NCI-H1930 (cell line): ENCODE measurements at places on chromosomes 3 and 15.
A peak's percentile ranks its signal among the peaks of the same experiment; 100 is the strongest.

- DNase-seq, result no peak
Measured at GRCh38 chr3:110381992-110382391, 689.6 kb upstream of the NECTIN3 start.

DNA sequence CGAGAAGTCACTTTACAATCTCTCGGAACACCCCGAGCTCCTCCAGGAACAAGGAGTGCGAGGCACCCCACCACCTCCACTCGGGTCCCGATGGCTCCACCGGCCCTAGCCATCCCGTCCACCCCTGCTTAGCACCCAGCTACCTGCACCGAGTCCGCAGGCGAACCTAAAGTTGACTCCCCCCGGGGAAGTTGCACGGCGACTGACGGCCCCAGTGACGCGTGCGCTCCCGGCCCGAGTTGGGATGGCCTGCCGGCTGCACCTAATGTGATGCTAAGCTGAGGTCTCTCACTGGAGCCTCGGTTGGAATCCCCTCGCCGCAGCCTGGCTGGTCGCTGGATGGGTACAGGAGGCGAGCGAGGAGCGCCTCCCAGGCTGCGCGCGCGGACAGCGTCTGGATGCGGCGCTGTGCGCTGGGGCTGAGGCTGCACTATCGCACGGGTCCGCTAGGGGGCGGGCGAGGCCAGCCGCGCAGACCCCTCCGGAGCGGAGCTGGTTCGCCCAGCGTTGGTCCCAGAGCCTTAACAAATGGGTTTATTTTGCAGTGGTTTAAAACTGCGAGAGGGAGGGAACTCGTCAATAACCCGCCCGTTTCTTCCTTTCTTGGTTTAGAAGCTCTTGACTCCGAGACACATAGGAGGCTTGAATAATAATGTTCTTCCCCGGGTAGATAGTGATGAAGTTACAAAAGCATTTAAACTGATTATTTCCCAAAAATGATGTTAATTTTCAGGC, at the start of gene OXTR:
OXTR (minus strand) TSS at position 526 of the 735 bp plus-strand sequence. CDS start 1,426 bp downstream, outside the sequence.
- DNase-seq, result peak; percentile 45

DNA sequence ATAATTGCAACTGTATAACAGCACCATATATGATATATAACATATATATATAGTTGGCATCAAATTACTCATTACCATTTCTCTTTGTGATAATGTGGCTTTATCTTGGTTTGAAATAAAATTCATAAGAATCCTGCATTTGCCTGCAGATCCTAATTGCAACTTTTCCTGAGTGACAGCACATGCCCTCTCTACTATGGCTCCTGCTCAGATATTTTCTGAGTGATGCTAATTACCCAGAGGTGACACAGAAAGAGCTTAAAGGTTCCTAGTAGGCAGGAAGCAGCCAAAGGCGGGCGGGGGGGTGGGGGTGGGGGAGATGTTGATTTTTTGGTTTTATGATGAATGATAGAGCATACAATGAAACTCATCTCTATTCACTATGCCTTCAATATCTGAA, 370.6 kb downstream of the MFSD1 start:
- no peak for DNase-seq

- DNase-seq, result no peak
Measured at GRCh38 chr3:158701420-158702065, 29.1 kb upstream of the LXN start.

DNA sequence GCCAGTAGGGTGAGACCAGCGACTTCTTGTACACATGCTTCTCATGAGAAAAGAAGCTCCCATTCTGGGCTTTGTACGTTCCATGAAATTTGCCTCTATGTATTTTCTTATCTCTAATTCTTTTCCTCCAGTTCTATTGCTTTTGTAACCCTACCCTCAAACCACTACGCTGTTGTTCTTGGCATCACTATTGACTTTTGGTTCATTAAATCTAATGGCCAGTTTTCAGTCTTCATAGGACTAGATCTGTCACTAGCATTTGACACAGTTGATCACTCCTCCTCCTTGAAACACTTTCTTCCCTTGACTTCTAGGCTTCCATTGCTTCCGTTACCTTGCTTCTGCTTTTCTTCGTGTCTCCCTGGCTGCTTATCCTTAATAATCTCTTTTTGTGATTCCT, 121.7 kb upstream of the GOLGA6L4 start:
- no peak for DNase-seq

GRCh38 chr3:14303336-14304100, 98.9 kb upstream of the SLC6A6 start:
- no peak for DNase-seq

GRCh38 chr15:20344601-20345400, 196.8 kb downstream of the GOLGA6L6 start:
- no peak for DNase-seq

DNA sequence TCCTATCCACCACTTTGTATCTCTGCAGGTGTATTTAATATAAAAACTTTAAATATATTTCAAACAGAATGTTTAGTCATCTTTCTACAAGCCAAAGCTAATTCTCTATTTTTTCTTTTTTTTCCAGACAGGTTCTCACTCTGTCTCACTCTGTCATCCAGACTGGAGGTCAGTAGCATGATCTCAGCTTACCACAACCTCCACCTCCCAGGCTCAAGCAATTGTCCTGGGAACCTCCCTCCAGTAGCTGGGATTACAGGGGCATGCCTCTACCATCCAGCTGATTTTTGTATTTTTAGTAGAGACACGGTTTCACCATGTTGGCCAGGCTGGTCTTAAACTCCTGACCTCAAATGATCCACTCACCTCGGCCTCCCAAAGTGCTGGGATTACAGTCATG, 202.6 kb downstream of the VGLL3 start:
- DNase-seq, result no peak

GRCh38 chr15:45084163-45084562, 29.8 kb downstream of the DUOX2 start:
- no peak for DNase-seq

DNA sequence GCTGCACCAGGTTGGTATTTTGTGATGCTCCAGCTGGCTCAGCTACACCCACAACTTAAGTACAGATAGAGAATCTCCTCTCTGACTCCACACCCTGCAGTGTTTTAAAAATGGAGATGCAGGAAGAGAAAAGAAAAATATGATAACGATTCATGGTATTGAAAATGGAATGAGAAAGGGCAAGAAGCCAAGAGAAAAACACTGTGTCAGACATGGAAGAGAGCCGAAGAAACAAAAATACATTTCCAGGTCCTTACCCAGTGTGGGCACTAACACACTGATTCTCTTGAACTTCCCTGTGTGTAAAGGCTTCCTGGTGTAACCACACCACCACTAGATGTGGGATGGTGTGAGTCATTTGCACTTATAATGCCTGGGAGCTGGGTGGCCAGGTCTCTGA, 93.1 kb downstream of the GMPS start:
- DNase-seq, result no peak

- no peak for DNase-seq
Measured at GRCh38 chr15:40959331-40960141, 6.3 kb downstream of the CHAC1 start.

DNA sequence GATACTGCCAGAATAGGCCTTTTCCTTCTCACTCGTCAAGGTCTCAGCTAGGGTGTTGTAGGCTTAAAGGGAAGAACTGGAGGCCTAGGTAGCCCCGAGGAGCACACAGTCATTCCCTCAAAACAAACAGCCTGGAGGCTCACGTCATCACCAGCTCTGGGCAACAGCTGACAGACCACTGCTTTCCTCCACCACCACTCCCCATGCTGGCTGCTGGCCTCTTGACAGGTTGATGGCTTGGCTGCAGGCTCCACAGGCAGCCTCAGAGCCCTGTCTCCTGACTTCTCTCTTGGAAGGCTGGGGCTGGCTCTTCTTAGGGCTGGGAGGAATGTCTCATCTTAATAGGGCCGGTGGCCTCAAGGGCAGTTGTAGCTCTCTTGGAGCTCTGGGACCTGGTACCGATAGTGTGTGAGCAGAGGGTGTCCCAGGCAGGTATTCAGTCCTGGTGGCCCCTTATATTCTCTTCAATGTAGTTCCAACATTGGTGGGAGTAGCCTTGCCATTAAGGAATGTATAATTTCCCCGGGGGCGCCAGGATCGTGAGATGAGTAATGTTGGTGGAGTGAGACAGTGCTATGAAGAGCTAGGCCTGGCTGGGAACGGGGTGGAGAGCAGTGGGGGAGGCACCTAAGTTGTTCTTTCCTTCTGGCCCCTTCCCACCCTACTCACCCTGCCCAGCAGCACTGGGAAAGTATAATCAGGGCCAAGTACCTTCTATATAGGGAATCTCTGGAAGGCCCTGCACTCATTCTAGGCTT, 6.1 kb upstream of the AP2M1 start:
- DNase-seq, result no peak

GRCh38 chr3:78832785-78833204, 935.0 kb downstream of the ROBO1 start:
- no peak for DNase-seq
